ENCODE measurements at places on chromosomes 2 and 18.

- DNase-seq = peak; percentile 14
These were observed 39.3 kb downstream of the MAP3K2 start for GRCh38 chr2:127348426-127349000.

GRCh38 chr2:96946060-96946459 lies 40.3 kb downstream of the FAM178B start:
- DNase-seq = no peak

- peak; percentile 74 for DNase-seq
These were observed 23.8 kb downstream of the AAK1 start for GRCh38 chr2:69619725-69620124.

GRCh38 chr2:35651688-35652323 lies 703.8 kb upstream of the CRIM1 start:
- no peak for DNase-seq

- DNase-seq = no peak
These were observed 756 bp downstream of the ABI2 start for GRCh38 chr2:203328760-203329540.

DNA sequence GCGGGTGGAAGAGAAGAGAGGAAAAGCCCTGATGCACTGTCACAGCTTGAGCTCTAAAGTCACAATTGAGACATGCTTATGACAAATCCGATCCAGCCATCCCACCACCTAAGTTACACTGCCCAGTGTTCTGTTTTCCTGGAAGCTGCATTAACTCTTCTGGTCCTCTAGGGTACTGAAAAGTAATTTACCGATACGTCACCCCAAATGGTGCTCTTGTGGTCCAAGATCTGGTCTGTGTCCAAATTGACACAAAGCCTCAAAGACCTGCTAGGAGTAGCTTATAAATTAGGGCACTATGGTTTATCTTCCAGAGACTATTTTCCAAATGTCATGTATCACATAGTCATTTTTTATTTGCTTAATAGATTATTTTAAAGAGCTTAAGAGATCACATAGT lies 186.7 kb upstream of the ETAA1 start:
- no peak for DNase-seq

GRCh38 chr2:215423928-215424540 lies 11.8 kb downstream of the FN1 start:
- no peak for DNase-seq

GRCh38 chr2:236793023-236794011 lies 223.7 kb downstream of the ACKR3 start:
- DNase-seq = no peak

- DNase-seq = no peak
These were observed 4.8 kb upstream of the ID2 start for GRCh38 chr2:8676921-8677645.

DNA sequence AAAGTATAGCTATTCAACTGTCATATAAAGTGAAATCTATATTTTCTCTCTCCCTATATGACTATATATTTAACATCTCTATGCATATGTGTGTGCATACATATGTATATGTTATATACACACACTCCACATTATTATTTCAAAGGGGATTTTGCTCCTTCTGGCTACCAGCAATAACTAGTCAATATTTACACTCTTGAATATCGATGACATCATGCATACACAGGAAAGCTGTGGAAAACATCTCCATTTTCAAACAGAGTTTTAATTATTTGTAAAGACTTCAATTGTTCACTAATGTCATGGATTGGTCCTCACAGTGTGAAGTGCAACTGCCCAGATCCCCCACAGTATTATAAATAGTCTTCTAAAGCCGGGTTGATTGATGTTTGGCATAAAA lies 195.9 kb upstream of the TCF4 start:
- no peak for DNase-seq

- DNase-seq = no peak
These were observed 141.9 kb upstream of the DLX2 start for GRCh38 chr2:172244419-172245130.
